Type B pancreatic cell (in vitro differentiated cells): ENCODE measurements at places on chromosomes 2 and 18. TPM values are rescaled to one million over a fixed set of nuclear protein-coding genes. Genes with fewer than 3 reads are reported as not detected.
A peak's percentile ranks its signal among the peaks of the same experiment; 100 is the strongest.

DNA sequence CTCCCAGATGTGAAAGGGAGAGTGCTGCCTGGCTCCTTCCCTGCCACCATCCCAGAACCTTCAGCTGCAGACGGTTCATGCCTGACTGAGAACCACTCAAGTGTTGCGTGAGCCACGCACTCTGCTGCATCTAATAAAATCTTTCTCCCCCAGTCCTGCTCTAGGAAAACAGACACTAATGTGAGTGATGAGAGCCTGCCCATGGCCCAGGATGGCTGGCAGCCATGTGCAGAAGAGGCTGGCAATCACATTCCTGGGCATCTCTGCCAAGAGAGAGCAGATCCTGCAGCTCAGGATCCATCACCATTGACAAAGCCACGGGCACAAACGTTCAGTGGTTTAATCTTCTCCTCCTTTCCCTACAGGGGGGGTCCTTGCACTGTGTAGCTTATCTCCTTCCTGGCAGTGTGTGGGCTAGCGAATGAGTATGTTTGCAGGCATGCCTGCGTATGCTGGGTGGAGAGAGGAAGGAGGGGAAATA lies 477.5 kb downstream of the SLC4A3 start:
- no peak for DNase-seq

DNA sequence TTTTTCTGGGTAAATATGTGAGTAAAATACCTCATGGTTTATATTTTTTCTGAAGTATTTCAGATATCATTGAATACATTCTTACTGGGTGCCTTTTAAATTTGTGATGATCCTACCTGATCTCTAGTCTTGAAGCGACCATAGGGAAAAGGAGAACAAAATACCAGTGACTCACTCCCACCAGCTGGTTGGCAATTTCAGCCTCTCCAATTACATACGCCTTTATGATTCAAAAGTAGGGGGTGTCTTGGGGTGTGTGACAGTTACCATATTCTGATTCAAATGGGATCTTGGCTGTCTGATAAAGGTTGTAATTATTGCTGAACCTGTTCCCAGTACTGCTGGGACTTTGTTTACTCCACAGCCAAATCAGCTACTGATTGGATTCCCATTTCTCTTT lies 175.9 kb upstream of the NXPH2 start:
- DNase-seq = no peak

GRCh38 chr2:206316141-206316540 lies 41.7 kb downstream of the ZDBF2 start:
- no peak for DNase-seq

DNA sequence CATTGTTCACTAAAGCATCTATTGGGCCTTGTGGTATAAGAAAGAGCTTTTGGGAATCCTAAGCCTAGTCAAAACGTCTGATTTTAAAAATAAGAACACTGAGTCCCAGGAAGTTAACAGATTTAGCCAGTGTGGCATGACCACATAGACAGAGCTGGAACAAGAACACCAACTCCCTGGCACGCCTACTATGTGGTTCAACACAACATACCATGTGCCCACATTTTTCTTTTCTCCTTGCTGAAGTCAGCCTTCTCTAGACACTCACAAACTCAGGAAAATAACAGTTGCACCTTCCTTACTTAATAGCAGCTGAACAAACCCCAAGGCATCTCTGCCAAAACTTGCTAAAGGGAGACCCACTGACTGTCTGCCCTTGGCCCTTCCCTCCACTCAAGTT lies 124.8 kb downstream of the C1D start:
- DNase-seq = no peak

DNA sequence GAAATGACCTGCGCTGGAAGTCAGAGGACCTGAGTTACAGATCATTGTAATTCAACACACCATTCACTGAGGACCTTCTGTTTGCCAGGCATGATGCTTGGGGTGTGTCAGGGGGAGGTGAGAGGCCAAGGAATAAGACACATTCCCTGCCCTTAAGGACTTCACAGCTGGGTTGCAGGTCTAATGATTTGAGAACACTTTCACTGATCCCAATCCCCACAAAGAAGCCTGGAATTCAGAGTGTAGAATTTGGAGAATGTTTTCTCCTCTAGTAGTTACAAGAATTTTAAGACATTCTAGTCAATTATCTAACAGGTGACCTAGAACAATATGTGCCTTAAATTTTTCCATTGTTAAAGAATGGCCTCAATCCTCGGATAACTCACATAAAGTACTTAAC lies 322.4 kb downstream of the TNS1 start:
- DNase-seq = no peak

- DNase-seq = no peak
Observed at GRCh38 chr18:58168221-58168620, 124.2 kb downstream of the NEDD4L start.

GRCh38 chr2:241611062-241611461 lies 25.9 kb downstream of the THAP4 start:
- no peak for DNase-seq

DNA sequence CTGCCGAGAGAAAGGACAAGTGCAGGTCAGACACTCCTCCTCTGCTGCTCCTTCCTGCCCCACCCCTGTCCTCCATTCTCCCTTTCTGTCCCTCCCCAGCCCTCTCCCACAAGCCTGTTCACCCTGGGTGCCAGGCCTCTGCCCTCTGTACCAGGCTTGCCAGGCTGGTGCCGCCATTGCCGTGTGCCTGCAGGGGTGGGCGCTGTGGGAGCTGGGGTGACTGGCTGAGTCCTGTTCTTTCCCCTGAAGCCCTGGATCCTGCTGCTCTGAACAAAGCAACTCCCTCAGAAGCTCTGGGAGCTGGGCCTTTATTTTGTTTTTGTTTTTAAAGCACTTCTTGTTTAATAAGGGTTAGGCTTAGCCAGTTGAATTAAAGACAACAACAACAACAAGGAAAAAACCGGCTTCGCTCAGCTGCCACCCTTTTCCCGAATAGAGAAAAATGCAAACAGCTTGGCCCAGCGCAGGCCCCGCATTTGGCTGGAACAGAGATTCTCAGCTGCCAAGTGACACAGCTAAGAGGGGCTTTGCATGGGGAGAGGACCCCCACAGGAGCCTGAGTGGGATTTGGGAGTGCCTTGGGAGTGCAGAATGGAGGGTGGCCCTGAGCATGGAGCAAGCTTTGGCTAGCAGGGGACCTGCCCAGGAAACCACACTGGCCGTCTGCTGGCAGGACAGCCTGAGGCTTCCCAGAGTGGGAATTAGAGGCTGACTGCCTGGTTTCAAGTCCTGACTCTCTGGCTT lies 9.1 kb downstream of the PCARE start:
- DNase-seq = peak; percentile 61

- no peak for DNase-seq
Observed at GRCh38 chr2:36351736-36352349, 3.7 kb upstream of the CRIM1 start.

DNA sequence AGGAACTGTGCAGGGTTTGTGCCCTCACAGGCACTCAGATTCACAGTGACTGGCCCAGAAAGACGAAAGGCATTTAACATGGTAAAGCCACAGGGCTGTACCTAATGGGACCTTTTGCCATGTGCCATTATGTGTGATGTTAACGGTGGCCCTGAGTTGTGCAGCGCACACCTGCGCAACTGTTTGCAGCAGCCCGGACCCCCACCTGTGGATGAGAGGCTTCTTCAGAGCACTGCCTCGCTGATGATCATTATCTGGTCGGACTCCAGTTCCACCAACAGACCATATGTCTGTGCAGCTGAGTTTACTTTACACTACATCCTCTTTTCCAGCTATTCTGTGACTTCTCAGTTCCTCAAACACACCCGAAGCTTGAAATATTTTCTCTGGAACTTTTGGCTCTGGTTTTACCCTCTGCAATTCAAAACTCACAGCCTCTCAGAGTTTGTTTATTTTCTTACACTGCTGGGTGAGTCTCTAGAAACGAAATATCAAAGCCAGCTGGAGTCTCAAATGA lies 35.6 kb upstream of the UBE2F start:
- no peak for DNase-seq

- no peak for DNase-seq
Observed at GRCh38 chr18:55539240-55539639, 48.8 kb downstream of the TCF4 start.

- no peak for DNase-seq
Observed at GRCh38 chr2:197472166-197472565, 18.8 kb downstream of the COQ10B start.

DNA sequence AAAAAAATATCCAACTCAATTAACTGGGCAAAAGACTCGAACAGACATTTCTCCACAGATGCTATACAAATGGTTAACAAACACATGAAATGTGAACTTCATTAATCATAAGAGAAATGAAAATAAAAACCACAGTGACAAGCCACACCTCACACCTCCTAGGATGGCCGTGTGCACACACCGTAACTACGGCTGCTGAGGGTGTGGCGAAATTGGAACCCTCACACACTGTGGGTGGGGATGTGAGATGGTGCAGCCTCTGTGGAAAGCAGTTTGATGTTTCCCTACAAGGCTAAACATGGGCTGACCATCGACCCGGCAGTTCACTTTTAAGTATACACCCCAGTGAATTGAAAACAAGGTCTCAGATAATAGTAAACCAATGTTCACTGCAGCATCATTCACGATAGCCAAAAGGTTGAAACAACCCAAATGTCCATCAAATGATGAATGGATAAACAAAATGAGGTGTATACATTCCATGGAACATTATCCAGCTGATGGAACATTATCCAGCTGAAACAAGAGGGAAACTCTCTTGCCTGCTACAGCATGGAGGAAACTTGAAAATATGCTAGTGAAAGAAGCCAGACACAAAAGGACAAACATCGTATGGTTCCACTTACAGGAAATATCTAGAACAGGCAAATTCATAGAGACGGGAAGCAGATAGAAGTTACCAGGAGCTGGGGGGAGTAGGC lies 32.2 kb downstream of the ZAP70 start:
- no peak for DNase-seq

GRCh38 chr2:48711343-48711742 lies 44.2 kb downstream of the LHCGR start:
- no peak for DNase-seq

GRCh38 chr2:19899985-19900930 lies 1.5 kb downstream of the TTC32 start:
- DNase-seq = no peak

DNA sequence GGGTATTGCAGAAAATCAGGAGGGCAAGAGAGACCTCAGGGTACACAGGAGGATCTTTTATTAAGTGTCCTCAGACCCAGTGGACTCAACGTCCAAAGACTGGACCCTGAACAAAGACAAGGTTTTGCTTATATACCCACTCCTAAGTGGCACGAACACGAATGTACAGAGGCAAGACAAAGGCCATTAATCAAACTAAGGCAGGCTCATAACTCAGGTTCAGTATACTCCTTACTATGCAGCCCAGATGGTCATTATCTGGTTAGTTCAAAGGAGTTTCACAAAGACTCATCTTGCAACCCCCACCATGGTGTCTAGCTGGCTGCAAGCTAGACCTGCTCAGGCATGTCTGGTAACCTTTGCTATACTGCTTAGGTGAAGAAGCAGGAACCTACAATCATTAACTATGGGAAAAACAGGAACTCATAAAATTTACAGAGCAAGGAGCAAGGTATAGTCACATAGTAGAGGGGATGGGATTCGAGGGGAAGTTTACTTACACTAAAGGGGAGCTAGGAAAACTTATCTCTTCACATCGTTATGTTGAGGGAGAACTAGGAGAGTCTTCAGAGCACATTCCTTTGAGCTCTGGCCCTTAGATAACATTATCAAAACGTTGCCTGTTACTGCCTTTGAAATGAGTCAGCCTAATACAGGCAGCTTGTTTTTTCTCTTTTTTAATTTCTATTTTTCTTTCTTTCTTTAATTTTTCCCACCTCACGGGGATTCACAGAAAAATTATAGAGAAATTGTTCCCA lies 33.9 kb downstream of the SLC4A3 start:
- no peak for DNase-seq

DNA sequence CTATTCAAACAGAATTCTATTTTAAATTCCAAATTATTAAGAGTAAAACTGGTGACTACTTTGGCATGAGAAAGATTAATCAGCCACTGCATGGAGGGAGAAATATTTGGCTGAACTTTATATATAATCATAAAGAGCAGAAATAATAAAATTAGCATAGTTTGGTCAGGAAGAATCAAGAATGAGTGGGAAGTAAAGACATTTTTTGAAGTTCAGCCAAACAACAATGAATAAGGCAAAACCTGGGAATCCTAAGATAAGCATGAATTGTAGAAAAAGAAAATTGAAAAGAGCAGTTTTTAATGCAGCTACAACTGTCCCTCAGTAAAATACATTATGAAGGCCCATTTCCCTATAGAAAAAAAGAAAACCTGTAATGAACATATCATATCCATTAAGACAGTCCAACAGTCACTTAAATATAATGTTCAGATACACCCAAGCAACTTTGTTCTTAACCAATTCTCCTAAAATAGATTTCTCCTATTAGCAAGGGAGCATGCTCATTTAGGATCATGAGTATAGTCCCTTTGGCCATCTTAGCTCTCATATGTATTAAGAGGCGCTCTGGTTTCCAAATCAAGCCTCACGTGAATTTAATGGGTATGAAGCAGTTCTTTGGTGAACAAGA lies 6.5 kb downstream of the TMEM17 start:
- DNase-seq = no peak

- DNase-seq = no peak
Observed at GRCh38 chr18:54023471-54023870, 201.0 kb downstream of the MBD2 start.

- DNase-seq = no peak
Observed at GRCh38 chr2:10829299-10829698, 16.7 kb upstream of the PDIA6 start.

DNA sequence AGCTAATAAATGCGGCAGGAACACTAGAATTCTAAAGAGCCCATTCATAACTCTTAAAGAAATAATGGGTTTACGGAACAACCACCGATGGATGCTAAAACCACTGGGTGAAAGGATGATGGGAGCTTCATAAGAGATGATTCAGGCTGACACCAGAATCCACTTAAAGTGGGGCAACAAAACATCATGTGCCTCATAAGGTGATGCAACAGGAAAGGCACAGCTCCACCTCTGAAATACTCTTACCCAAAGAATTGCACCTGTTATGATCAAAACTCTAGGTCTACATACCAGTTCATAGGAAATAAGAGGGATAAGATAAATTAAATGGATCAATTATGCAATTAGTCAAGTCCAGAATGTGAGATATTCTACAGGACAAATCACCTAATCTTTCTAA lies 131.4 kb downstream of the DHRS9 start:
- no peak for DNase-seq

Gene SETBP1
- total RNA-seq = 17.3 and 62.7 TPM in 2 replicates

Gene HOXD3
- total RNA-seq = 25.4 TPM in 1 of 2 replicates, not detected in the other

Gene GDF7
- 0.31 and 24.3 TPM in 2 replicates for total RNA-seq

Gene PIKFYVE
- 21.9 and 33.8 TPM in 2 replicates for total RNA-seq

Gene CYP27C1
- 0.62 and 5.1 TPM in 2 replicates for total RNA-seq

Gene SGPP2
- total RNA-seq = 7.0 and 22.4 TPM in 2 replicates

Gene USP37
- total RNA-seq = 16.5 and 22.9 TPM in 2 replicates

Gene TSN
- total RNA-seq = 64.6 and 87.6 TPM in 2 replicates

Gene DUSP2
- total RNA-seq = 4.3 and 4.5 TPM in 2 replicates

Gene CKAP2L
- total RNA-seq = 9.7 and 25.4 TPM in 2 replicates

Gene OLA1
- 82.1 and 94.4 TPM in 2 replicates for total RNA-seq

Gene FKBP7
- 7.2 and 34.1 TPM in 2 replicates for total RNA-seq

Gene FOXD4L1
- 0.48 TPM in 1 of 2 replicates, not detected in the other for total RNA-seq

Gene SPATS2L
- total RNA-seq = 97.8 and 114 TPM in 2 replicates

Gene CSRNP3
- 7.1 and 18.4 TPM in 2 replicates for total RNA-seq

Gene CD226
- total RNA-seq = 0.59 and 0.92 TPM in 2 replicates

Gene MOCOS
- 2.4 and 3.2 TPM in 2 replicates for total RNA-seq
